ENCODE measurements at places on chromosomes 4 and X.

GRCh38 chrX:49912086-49912485 lies 10.3 kb upstream of the CLCN5 start:
- no peak for DNase-seq

DNA sequence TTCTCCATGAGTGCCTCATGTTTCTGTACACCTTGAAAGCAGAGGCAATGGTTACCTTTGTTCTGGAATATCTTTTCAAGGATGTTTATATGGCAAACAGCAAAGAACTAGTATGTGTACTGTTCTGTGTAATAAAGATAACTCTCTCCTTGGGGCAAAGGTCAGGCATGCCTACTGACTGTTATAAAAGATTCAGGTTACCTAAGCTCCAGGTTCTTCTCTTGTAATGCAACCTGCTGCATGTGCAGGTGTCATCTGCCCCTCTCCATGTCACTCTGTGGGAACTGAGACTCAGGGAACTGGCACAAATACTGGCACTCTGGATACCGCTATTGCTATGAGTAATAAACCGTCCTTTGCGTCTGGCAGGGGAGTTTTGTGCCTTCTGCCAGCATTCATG lies 5.4 kb upstream of the TRPC3 start:
- no peak for DNase-seq

DNA sequence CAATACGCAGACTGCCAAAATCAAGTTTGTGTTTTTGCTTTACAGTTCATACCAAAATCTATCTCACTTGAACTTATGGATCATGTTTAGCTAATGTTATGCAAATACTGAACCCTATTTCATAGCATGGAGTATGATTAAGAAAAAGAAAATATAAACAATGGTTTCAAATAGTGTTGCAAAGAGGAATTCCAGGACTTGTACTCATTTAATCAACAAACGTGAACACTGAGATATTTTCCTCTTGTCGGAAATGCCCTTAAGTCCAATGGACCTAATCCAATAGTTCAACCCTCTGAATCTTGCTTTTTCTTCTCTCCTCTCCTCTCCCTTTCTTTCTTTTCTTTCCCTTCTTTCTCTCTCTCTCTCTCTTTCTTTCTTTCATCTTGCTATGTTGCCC lies 30.8 kb downstream of the RASL11B start:
- DNase-seq = no peak

DNA sequence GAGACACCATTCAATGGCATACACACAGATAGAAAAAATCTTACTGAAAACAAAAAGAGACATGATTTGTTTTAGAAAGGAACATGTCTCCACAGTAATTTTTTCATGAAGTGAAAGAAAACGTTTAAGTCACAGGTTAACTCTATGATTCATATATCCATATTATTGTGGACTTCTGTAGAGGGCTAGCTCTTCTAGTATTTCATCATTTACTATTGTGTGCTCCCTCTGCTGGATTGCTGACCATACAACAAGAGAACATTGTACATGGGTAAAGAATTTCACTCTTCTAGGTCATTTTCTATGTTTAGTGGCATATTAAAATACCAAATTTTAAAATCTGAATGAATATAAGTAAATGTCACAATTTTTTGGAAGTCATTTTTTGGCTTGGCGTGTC lies 91.8 kb upstream of the POU3F4 start:
- no peak for DNase-seq

- no peak for DNase-seq
Observed at GRCh38 chrX:109218761-109219160, 263.1 kb downstream of the GUCY2F start.

DNA sequence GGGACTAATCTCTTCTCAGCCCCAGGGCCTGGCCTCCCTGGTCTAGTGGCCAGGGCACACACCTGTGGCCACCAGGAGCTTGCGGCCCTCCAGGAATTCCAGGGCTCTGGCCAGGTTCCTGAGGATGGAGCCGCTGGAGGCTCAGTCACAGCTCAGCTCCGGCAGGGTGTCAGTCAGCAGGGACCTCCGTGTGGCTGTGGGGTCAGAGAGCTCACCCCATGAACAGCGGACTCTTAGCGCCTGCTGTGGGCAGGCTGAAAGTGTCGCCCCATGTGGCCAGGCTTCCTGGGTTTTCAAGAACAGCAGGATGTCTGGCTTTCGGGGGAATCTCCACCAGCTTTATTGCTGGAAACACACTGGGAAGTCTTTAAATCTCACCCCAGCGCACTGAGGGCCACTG lies 19.3 kb upstream of the SH3TC1 start:
- DNase-seq = no peak

DNA sequence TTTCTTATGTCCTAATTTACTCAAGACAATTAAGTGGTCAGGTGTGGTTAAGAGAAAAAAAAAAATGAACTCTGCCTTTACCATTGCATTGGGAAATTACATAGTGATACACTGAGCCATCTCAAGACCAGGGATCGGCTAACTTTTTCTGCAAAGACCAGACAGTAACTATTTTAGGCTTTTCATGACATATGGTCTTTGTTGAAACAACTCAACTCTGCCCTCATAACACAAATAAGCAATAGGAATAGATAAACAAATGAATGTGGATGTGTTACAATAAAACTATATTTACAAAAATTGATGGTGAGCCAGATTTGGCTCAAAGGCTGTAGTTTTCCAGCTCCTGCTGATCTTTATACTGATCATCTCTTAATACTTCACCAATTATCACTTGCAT lies 632.6 kb upstream of the INTU start:
- no peak for DNase-seq

GRCh38 chrX:108186811-108187210 lies 95.2 kb downstream of the ATG4A start:
- DNase-seq = no peak

GRCh38 chr4:83113429-83113786 lies 1.1 kb downstream of the PLAC8 start:
- DNase-seq = no peak

DNA sequence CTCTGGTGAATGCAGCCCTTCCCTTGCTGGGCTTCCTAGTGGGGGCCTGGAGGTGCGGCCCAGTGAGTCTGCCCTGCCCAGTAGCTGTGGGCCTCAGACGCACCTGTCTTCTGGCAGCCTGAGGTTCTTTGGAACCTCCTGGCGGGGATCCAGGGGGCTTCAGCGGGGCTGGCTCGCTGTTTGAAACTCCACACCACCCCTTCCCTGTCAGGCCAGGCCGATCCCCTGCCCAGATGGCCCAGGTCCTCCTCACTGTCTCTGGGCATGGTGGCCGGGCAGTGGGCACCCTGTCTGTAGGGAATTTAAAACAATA lies 10.7 kb upstream of the NKX1-1 start:
- no peak for DNase-seq

DNA sequence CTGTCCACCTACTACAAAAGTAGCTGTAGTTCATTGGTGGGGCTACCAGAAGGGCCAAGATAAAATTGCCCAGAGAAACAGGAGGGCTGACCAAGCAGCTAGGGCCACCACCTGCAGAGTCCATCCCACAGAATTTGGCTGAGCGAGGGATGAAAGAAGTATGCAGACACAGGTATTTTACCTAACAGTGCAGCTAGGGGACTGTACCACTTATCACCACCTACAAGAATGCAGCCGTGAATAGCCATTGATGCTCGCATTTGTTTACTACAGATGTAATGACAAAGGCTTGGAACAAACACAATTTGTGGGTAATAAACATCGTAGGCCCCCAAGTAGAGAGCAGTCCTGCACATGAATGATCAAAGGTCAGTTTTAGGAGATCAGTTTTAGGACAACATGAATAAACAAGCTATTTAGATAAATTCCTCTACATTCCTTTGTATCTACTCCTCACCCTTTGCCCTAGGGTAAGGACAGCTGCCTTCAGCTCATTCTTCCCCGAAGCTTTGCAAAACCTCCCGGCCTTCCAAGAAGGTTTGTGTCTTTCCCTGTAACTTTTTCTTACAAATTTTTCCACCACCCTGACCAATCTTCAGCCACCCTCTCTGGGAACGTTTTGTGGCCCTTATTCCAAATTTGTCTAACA lies 49.5 kb downstream of the ZNF718 start:
- no peak for DNase-seq

DNA sequence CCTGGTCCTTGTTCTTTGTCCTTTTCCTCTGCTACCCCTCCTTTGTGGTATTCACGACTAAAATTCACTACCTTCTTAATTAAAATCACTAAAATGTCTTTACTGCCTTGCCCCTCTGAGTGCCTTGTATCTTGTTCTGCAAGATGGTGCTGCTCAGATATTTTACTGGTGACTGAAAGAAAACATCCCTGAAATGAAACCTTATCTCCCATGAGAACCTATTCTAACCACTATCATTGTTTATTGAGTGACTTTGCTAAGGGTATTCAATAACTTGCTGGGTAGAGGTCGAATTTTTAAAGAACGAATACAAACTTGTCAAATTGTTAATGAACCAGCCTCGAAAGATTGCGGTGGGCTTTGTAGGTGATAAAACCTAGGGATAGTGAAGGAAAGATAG lies 52.8 kb downstream of the SPRY1 start:
- DNase-seq = no peak

- peak; percentile 10 for DNase-seq
Observed at GRCh38 chrX:56729152-56729850, at the start of gene NBDY. Gene NBDY (plus strand): TSS chrX:56729243. CDS start chrX:56729354, 111 bp downstream.

DNA sequence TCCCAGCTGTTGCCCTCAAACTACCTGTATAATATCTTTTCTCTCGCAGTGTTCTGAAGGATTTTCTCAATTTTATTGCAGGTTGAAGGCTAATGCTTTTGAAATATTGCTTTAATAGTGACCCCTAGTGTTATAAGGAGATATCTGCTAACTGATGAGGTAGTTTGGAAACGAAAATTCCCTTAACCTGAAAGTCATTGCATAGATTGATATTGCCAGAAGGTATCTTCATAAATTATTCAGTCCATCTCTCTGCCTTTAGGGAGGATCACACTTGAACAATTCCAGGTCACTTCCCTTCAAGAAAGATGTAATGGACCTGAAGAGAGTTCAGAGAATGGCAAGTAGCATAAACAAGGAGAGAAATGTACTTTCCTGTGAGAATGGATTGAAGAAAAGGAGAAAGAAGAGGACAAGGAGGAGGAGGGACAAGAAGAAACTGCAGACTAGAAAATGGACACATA lies 44.1 kb downstream of the TIGD4 start:
- no peak for DNase-seq

DNA sequence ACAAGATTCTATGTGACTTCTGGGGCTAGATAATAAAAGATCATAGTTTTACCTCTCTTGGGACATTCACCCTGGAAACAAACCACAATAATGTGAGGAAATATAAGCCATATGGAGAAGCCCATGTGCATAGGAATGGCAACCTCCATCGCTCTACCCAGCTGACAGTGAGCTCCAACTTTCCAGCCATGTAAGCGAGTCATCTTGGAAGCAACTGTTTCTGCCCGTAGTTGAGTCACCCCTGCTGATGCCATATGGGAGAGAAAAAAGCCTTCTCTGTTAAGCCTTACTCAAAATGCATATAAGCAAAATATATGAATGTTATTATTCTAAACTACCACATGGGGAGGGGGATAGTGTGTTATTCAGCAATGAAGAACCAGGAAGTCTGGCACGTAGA lies 31.4 kb upstream of the RELL1 start:
- no peak for DNase-seq

DNA sequence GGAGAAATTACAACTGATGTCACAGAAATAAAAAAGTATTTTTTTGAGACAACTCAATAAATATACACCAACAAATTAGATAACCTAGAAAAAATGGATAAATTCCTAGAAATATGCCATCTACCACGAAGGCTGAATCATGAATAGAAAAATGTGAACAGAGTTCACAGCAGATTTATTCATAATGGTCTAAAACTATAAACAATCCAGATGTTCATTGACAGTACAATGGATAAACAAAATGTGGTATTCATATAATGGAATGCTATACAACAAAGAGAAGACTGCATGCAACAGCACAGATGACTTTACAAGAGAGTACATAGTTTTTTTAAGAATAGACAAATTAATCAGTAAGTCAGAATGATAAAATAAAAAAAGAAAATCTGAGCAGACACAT lies 55.2 kb downstream of the CLOCK start:
- DNase-seq = no peak

DNA sequence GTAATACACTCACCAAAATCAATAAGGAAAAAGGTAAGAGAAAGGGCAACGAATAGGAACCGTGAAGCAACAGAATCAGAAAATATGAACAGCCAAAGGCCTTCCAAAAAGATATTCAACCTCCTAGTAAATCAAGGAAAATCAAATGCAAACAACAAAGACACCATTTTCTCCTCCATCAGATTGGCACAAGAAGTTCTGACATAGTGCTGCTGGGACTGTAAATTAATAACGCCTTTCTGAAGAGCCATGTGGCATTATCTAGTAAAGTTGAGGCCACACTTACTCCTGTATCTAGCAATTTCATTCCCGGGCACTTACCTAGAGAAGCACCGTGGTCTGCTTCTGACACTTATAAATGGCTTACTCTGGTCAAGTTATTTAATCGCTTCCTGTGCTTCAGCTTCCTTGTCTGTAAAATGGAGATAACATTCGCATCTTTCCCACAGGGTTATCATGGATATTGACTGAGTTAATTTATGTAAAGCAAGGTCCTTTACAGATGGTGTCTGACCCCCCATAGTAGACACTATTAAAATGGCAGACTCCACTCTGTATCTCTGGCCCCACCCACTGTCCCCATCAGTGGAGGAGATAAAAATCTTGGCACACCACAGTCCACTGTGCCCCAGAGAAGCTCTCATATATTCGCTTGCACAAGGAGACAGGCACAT lies 20.5 kb upstream of the ENPP6 start:
- no peak for DNase-seq

- DNase-seq = no peak
Observed at GRCh38 chr4:181956512-181956911, 286.7 kb upstream of the TENM3 start.

GRCh38 chr4:142435599-142436235 lies 410.4 kb downstream of the INPP4B start:
- no peak for DNase-seq

GRCh38 chr4:110247591-110247990 lies 49.2 kb upstream of the ELOVL6 start:
- DNase-seq = no peak

All from stimulated activated CD8-positive, alpha-beta memory T cell treated with anti-CD3 and anti-CD28 coated beads, Interleukin-2, amount 100 ng/mL, for 48 hours (primary cell).